ENCODE measurements at places on chromosomes 5 and 9.

- no peak for DNase-seq
Measured at GRCh38 chr9:73009649-73010288, 56.9 kb upstream of the ALDH1A1 start.

DNA sequence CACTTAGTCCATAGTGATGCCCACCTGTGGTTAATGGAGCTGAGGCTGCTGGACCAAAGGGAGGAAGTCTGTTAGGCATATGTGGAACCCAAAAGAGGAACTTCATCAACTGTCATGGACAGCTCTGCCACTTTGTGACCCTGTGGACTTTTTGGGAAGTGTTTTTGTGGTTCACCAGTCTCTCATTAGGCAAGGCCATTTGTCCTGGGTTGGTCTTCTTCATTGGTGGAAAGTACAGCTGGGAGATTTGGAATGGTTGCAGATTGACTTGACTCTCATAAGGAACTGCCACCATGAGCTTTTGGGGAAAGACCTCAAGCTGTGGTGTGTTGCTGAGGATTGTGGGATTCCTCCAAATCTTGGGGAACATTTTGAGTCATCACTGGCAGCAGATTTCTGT is 31.9 kb upstream of the IL12B start:
- DNase-seq, result no peak

DNA sequence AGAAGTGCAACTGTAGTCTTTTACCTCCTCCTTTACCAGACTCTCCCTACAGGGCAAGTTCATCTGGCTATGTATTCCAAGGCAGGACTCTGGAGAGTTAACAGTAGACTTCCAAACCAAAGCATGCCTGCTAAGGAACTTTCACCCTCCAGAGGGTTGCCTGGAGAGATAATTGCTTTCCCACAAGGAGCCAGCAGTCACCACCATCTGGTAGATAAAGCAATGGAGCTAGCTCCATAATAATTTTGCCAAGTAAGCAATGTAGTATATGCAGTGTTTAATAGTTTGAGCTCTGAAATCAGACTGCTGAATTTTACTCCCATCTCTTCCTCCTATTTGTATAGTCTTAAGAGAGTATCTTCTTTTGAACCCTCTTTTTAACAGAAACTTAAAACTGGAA is 566.8 kb upstream of the PTGER4 start:
- no peak for DNase-seq

DNA sequence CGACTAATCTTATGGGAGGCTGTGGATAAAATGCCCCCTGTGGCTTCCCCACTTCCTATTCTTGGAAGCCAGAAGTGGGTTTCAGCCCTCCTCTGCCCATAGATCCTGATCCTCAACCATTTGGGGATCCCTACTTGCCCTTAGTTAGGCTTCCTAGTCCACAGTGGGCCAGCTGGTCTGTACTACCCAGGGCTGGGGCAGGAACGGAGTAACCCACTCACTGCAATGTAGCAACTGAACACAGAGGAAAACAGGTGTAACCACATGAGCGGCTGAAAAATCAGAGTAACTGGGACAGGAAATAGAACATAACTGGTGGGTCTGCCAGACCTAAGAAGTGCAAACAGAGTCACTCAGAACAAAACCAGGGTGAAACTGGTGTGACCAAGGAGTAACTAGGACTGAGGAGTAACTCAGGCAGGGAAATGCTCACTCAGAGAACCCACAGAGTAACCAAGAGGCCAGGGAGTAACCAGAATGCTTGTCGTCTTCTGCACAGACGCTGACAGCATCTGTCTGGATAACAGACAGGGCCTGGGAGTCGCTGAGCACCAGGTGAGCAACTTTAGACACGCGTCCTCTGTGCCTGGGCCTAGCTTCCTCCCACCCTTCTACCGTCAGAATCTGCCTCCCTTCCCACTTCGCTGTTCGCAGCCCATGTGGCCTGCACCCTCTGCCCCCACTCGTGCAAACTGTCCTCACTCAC is 1.0 kb downstream of the AQP3 start:
- no peak for DNase-seq

GRCh38 chr9:137674307-137674975 is 55.6 kb downstream of the EHMT1 start:
- DNase-seq, result no peak

- DNase-seq, result no peak
Measured at GRCh38 chr5:109767997-109768396, 78.3 kb downstream of the MAN2A1 start.

DNA sequence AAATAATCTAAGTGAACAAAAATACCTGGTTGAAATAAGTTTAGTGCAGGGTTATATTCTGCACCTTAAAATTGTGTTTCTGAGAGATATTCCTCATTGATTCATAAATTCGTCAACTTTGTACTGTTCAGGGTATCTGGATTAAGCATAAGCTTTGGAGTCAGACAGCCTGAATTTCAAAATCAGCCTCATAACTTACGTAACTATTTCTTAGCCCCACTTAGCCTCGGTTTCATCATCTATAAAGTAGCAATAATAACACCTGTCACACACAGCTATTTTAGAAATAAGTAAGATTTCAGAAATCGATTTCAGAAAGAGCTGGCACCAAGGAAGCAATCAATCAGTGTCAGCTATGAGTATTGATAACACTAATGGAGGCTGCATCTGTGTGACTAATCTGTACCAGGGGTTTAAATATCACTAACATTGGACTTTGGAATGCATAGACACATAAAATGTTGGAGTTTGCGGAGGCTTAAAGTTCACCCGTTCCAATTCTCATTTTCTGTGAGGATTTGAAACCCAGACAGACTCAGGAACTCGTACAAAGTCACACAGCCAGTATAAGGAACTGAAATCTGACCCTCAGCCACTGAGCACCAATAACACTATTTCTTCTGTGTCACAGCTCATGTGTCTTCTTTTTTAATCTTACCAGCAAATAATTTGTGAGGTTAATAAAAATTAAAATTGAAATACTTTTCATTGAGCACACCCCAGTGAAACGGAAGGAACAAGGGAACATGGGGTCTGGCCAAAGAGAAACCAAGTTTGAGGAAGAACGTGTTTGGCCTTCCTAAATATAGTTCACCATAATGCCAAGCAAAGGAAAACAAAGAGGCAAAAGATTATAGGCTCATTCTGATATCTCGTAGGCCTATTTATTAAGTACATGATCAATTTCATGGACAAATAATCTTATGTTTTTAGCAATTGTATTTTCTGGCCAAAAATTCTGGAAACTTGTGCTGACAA is 194.4 kb upstream of the PTGER4 start:
- DNase-seq, result no peak
